ENCODE measurements at places on chromosomes 7 and 10. TPM values are rescaled to one million over a fixed set of nuclear protein-coding genes. Genes with fewer than 3 reads are reported as not detected.

DNA sequence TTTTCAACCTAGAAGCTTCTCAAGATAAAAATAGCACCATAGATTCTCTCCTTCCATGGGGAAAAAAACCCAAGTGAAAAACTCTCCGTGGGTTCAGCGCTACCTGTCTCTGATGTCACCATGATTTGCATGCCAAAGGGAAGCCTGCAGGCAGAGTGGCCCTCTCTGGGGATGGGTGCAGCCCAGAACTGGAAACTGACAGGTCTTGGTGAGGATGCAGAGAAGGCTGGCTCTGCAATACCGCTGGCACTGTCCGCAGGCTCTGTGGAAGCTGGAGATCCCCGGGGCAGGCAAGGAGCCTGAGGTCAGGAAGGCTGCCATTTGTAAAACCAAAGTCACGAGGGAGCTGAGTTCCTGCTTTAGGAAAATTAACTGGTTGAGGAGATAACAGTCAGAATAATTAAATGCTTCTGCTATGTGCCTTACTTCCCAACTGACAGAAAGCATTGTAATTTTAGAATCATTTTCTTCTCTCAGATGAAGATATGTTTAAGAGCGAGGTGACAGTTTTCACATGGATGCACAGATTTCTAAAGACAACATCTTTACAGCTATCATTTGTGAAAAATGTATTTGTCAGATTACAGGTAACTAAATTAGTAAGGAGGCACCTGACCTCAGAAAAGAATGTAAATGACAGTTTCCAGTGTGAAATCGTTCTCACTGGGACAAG lies 731.5 kb upstream of the FZD8 start:
- no peaks in the 10 kb centered on the region for H3K36me3 ChIP-seq
- H3K4me3 ChIP-seq, result no peak overlapping the region
- no peak for DNase-seq
- no peaks in the 10 kb centered on the region for H3K4me1 ChIP-seq

DNA sequence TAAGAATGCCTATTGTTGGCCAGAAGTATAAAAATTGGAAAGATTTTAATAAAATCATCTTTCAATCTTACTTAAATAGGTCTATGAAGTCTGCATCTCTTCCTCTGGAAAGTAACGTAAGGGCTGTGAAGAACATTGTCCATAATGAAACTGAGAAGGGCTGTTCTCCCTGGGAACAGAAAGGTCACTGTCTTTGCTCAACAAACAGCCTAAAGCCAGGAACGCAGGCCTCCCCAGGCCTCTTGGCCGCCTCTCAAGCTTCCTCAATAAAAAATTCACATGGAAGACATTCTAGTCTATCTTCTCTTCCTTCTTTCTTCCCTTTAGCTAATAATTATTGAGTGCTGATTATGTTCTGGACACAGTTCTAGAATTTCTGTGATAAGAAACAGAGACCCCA lies 9.1 kb upstream of the IDI2 start:
- H3K36me3 ChIP-seq, result peaks cover 3% of the 10 kb centered on the region
- no peak overlapping the region for H3K27ac ChIP-seq
- no peaks in the 10 kb centered on the region for H3K27me3 ChIP-seq
- DNase-seq, result no peak
- no peaks in the 10 kb centered on the region for H3K4me1 ChIP-seq
- no peak overlapping the region for H3K4me3 ChIP-seq

DNA sequence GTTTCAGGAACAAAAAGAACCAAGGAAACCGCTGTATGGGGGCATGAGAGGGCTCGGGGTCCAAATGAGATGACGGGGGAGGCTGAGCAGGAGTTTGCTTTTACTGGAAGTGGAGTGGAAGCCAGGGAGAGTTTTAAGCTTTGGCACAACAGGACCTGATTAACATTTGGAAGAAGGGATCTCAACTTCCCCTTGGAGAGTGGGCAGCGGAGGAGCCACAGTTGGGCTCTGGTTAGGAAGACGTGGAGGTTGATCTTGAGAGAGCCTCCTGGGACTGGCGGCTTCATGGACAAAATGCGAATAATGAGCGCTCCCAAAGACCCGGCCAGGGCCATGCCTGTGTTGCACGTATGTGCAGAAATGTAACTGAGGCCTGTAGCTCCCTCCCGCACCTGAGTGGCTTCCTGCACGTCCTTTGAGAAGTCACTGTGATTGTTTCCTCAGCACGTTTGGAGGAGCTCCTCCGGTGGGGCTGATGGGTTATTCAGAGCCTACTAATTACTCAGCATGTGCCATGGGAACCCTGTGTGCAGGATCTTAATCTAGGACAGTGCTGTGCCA lies 595.3 kb upstream of the MGMT start:
- no peaks in the 10 kb centered on the region for H3K27me3 ChIP-seq
- H3K4me3 ChIP-seq, result no peak overlapping the region
- H3K4me1 ChIP-seq, result no peaks in the 10 kb centered on the region
- no peaks in the 10 kb centered on the region for H3K36me3 ChIP-seq
- H3K27ac ChIP-seq, result no peak overlapping the region

DNA sequence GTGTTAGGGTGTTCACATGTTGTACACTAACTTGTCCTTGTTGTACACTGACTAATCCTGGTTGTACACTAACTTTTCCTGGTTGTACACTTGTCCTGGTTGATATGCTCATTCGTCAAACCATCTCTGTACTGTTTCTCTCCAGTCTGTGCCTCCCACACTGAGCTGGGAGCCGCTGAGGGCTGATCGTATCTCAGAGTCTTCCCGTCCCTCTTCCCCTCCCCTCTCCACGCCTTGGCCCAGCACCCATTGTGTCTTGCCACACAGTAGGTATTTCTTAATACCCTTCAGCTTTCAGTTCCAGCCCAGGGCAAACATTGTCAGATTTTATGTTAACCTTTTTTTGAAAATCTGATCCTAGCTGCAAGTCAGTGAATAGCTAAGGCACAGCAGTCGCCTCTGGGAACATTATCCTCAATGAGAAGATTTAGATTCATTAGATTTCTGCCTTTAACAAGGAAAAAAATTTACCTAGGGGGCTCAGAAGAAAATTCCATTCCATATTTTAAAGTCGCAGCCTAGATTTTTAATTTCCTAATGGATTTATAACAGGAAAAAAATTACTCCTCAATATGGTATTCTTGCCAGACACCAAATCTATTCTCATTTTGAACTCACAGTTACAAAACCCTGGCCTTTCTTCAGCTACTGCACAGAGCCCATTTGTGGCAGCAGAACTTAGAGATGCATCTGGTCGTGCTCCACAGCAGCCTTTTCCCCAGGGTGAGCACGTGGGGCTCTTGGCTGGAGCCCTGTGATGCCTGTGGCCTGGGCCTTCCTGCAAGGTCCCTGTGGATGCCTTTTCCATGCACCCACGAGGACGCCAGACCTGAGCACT lies 33.0 kb upstream of the CHST15 start:
- H3K4me3 ChIP-seq, result no peak overlapping the region
- no peak for DNase-seq
- H3K27ac ChIP-seq, result no peak overlapping the region
- H3K27me3 ChIP-seq, result no peaks in the 10 kb centered on the region
- H3K4me1 ChIP-seq, result no peaks in the 10 kb centered on the region
- no peaks in the 10 kb centered on the region for H3K36me3 ChIP-seq

AFAP1L2 gene
- under 0.01 TPM for total RNA-seq

TMEM270 gene
- not detected for total RNA-seq

VPS37D gene
- total RNA-seq, result 2.3 TPM

C10orf62 gene
- total RNA-seq, result not detected

TCAF2 gene
- 3.3 TPM for total RNA-seq
